ENCODE measurements at places on chromosomes 4 and X.

- DNase-seq: no peak
Measured at GRCh38 chrX:115561605-115562479, 868 bp downstream of the PLS3 start.

GRCh38 chr4:38275331-38276100 is 315.3 kb downstream of the PTTG2 start:
- DNase-seq: no peak

DNA sequence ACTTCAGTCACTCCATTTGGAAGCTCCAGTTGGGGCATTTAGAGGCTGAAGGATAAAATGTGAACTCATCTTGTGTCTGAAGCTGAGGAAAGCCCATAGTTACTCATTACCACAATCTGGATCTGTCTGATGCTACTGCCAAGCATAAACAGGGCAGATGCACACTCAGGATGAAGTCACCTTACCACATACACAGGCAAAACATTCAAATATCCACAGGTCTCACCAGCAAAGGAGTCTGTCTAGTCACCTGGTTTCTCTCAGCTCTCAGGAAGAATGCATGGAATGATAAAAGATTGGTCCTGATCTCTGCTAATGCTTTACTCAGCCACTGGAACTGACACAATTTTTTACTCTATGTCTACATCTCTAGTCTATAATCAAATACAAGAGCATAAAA is 13.0 kb upstream of the ODAPH start:
- DNase-seq: no peak

- DNase-seq: no peak
Measured at GRCh38 chr4:143351774-143352451, 15.2 kb downstream of the GAB1 start.

GRCh38 chrX:14630733-14631132 is 101.4 kb downstream of the GLRA2 start:
- DNase-seq: no peak

GRCh38 chrX:129614481-129615255 is 40.1 kb downstream of the APLN start:
- no peak for DNase-seq

DNA sequence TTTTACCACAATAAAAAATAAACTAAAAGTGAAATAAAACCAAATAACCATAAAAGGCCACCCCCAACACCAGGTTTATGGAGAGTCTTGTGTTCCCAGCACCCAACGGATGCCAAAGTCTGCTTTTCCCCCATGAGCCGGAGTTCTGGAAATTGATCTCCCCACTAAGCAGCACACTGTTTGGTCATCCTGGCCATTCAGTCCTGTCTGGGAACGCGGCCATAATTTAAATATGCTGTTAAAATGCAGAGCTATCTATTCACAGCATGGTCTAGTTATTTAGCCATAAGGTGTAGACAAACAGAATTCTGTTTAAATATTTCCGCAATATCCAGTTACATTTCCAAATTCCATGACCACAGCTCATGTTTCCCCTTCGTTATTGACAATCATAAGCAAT is 129.6 kb upstream of the TBL1X start:
- no peak for DNase-seq

GRCh38 chrX:56068274-56068758 is 163.8 kb upstream of the KLF8 start:
- DNase-seq: no peak

DNA sequence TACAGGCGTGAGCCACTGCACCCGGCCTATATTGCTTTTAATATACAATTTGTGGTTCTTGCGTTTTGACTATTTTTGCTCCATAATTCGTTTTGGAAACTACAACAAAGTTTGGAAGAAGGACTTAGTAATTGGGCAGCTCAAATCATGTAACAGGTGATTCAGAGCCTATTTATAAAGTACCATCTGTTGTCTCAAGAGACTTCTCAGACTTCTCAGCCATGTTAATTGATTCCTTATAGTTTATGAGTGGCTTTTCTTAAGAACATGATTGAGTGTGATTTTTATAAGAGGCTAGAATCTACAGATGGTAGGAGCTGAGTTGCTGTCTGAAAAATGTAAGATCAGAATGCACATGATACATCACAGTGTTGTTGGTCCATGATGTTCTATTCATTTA is 240.2 kb downstream of the ADGRL3 start:
- DNase-seq: no peak

GRCh38 chr4:683982-684622 is 4.8 kb downstream of the SLC49A3 start:
- DNase-seq: peak; percentile 44

GRCh38 chrX:7074908-7075204 is 72.7 kb upstream of the STS start:
- DNase-seq: no peak

- no peak for DNase-seq
Measured at GRCh38 chr4:40570348-40571077, 59.2 kb downstream of the RBM47 start.

DNA sequence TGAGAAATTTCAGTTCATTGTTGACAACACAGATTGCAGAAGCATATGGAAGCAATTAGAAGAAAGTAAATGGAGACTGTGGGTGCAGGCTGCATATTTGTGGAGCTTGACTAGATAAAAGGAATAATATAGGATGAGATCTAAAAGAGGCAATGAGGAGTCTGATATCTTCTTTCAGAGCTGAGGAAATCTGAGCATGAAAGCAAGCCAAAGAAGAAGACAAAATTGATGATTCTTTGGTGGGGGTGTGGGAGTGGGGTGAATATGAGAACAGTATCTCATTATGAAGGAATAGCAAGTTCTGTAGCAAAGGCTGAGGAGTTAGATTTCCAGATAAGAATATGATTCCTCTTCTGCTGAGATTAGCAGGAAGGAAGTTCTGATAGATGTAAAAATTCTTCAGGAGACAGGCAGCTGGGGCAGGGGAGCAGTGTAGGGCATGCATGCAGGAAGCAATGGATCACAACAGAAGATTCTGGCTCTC is 6.1 kb upstream of the PDHA2 start:
- no peak for DNase-seq

DNA sequence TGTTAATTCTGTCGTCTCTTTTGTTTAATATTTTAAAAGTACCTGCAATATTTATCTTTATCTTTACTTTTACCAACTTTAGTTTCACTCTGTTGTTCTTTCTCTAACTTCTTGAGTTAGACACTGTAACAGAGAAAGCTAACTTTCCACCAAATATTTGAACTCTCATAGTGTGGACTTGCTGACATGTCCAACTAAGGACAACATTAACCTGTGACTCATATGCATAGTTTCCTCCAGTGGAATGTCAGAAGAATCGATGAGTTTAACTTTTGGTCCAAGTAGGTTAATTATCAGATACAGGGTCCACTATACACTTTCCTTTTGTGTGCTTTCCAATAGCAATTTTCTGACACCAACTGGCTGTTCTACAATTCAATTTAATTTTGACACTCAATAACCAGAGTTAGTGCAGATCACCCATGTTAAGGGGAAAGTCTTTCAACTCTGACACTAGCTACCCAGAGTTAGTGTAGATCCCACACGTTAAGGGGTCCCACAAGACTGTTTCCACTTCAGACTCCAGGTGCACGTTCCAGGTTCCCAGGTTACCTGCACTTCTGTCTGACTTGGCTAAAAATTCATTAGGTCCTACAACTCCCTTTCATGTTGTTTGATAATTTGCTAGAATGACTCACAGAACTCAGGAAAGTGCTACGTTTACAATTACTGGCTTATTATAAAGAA is 559.0 kb upstream of the AMOT start:
- DNase-seq: no peak

GRCh38 chr4:128583753-128584712 is 225.5 kb upstream of the JADE1 start:
- no peak for DNase-seq

GRCh38 chr4:65911720-65912119 is 241.4 kb upstream of the EPHA5 start:
- no peak for DNase-seq

DNA sequence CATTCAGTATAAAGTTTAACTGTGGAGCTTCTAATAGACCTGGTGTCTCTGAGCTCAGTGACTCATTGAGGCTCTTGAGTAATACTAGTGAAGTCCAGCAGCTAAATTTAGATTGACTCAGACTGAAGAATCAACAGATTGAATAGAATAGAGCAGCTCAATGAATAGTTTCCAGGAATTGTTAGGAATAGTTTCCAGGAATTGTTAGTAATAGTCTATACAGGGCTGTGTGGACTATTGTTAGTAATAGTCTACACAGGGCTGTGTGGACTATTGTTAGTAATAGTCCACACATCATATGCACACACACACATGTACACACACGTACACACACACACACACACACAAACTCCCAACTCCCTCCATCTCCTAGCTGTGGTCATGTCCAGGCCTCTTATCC is 3.0 kb downstream of the GIMD1 start:
- no peak for DNase-seq

- DNase-seq: no peak
Measured at GRCh38 chr4:41880840-41881831, 54.1 kb upstream of the TMEM33 start.

DNA sequence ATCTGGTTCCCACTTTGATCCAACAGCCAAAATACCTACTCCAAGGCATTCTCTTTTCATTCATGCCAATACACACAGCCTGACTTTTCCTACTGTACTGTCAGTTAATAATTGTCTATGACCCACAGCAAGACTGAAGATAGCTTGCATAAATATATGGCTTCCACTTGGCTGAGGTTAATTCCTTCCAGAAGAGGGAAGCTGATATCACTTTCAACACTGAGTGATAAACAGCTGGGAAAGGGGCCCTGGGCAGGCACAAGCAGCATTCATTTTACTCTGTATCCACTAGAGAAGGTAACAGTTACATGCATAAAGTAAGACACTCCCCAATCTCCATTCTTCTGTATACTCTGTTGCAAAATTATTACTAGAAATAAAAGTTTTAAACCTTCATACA is 200.2 kb upstream of the UGT8 start:
- DNase-seq: no peak

GRCh38 chrX:118682258-118683014 is 45.0 kb upstream of the IL13RA1 start:
- no peak for DNase-seq

GRCh38 chr4:151917145-151917734 is 156.4 kb upstream of the GATB start:
- no peak for DNase-seq

DNA sequence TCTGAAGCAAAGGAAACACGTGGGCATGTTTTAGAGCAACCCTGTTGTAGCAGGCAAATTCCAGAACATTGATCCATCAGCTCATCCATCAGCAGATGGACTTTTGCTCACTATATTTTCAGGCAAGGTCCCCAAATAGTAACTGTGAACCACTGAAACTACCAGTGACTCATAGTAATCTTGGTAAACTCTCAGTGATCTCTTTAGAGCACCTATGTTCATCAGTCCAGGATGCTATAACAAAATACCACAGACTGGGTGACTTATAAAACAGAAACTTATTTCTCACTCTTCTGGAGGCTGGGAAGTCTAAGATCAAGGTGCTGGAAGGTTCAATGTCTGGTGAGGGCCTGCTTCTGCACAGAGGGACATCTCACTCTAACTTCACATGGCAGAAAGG is 28.9 kb upstream of the BTC start:
- DNase-seq: no peak

DNA sequence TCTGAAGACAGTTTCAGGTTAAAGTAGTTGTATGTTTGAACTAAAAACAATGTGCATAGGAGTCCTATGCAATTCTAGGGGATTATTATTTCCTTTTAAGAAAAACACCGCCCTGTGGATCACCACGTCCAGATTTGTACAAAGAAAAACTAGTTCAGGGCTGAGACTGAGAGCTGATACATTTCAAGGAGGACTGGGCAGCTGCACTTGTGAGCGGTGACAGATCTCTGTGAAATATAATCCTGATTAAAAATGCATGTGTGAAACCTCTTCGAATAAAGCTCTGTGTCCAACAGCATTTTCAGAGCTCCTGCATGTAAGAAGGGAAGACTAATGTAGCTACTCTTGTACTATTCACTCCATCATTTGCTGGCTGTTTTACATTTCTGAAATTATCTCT is 365.8 kb upstream of the PITX2 start:
- no peak for DNase-seq

GRCh38 chr4:87030755-87031441 is 96.1 kb downstream of the AFF1 start:
- no peak for DNase-seq

DNA sequence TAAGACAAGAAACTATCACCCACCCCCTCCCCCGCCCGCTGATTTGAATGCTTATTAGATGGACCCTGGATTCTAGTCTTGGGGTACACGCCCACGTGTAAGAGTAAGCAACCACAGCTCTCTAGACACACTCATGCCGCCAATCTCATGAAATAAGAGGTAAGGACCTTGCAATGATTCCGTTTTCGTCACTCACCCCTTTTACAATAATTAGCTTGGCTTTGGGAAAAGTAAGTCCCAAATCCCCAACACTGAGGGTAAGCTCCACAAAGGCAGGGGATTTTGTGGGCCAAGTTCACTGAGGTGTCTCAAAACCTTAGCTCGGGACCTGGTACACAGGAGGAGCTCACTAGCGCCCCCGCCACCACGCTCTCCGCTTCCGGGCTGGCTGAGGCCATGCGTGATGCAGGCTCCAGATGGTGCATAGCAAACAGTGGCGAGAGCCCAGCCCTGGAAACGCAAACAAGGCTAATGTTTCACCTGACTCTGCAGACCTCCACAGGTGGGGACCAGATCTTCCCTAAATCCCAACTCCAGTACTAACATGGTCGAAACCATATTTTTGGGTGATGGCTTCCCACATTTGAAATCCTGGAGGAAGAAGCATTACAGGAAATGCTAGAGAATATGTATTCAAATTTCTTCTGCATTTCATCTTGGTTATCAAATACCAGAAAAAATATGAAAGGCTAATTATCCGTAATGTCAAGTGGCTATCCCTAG is 4.1 kb downstream of the PLAC8 start:
- DNase-seq: peak; percentile 91

DNA sequence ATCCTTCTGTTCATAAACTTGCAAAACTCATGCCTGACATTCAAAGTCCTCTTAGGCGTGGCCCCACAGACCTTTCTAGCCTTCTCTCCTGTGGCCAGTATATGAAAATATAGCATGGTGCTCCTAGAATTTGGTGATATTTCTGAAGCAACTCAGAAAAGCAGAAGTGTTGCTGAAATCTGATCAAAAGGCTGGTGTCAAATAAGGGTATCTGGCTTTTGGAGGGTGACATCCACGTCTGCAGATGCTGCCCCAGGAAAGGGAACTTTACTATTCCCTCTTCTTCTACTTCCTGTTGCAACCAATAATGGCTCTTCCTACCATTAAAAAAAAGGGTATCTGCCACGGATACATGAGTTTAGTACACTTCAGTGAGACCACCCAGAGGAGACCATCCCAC is 83.9 kb upstream of the RPS6KA3 start:
- no peak for DNase-seq
